GM12865 (cell line): ENCODE measurements at places on chromosomes 11 and 22.

GRCh38 chr11:58968251-58968711 is 29.0 kb downstream of the GLYATL1 start:
- no peak for DNase-seq

GRCh38 chr22:32175683-32176644 is 16.9 kb upstream of the C22orf42 start:
- DNase-seq: no peak

DNA sequence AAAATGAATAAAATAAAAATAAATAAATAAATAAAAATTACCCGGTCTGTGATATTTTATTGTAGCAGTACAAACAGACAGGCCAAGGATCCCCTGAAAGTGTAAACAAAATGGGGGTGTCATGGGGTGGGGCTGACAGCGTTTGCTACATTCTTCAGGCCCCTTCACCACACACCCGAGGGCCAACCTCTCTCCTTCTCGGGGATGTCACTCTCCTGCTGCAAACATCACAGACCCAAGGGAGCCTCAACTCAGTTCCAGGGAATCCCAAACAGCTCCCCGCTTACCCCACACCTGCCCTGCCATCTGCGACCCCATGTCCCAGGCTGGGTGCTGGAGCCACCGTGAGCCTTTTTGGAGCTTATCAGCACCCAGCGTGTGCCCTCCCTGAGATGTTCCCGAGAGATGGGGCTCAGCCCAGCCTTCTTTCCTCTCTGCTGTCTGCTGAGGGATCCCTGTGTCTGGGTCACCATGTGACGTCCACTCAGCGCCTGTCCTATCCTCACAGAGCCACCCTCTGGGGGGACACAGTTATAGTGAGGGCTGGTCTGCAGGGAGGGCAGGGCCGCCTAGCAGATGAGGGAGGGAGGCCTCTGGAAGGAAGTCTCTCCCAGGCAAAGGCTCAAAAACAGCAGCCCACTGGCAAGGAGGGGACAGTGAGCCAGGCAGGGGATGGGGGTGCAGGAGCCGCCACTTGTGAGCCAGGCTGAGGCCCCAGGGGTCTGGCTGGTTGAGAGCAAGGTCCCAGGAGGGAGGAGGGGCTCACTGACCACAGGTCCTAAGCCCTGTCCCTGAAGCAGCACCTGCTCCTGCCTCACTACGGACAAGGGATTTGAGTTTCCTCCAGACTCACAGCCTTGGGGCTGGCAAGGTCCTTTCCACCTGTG is 1041.6 kb downstream of the BRD1 start:
- no peak for DNase-seq

DNA sequence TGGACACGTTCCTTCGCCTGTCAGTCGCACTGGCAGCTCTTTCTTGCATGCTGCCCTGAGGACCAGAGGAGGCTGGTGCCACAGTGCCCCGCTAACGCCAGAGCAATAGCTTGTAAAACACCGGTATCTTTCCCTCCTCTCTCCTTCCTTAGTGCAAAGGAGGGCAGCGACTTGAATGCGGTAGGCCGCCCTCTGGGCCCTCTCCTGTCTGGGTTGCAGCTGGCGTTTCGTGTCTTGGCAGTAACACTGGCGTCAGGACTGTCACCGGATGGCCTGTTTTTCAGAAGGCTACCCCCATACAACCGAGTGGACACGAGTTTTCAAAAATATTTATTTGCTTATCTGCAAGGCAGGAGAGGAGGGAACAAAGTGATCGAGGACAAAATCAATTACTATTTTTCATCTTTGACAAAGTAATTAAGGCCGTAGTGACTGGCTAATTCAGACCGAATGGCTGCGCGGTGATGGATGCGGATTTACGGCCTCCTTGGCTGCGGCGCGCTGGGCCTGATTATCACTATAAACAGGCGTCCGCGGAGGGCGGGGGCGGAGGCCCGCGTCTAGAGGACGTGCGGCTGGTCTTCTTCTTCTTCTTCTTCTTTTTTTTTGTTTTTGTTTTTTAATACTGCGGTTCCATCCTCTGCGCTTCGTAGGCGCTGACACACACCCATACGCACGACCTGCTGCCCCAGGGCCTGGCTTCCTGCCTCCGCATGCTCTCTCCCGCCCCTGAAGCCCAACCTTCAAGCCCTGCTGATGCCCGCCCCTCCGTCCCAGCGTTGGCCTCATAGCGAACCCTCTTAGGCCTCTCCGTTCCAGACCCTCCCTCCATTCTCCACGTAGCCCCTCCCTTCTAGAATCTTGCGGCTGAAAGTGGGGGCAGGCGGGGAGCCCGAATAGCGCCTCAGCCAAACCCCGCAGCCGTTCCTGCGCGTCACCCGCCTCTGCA is 2.9 kb upstream of the SLC6A5 start:
- no peak for DNase-seq

GRCh38 chr11:19025481-19026406 is 34.8 kb downstream of the MRGPRX2 start:
- no peak for DNase-seq

- peak; percentile 59 for DNase-seq
These were observed 314 bp downstream of the RIC8A start for GRCh38 chr11:207863-208180.

DNA sequence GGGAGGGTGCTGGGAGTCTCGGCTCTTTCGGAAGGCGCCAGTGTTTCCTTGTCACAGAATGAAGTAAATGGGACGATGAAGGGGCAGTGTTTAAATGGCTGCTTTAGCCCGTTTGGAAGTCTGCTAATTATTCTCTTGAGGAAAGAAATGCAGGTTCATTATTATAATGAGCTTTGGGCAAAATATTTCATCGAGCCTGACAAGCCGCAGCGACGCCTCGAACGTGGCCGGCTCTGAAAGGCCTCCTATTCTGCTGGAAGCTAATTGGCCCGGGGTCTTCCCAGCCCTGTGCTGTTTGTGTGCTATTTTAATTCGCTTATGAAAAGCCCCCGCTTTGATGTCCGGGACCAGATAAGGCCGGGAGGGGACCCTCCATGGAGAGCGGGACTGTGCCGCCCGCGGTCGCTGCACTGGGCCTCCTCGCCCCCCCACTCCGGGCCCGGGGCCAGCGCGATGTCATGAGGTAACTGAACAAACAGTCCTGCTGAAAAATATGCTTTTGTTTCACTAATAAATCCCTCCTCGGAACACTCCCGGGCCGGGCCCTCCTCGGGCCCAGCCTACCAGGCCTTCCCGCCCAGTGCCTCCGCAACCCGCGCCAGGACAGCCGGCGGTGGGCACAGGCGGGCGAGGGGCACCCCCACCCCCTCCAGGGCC is 78.4 kb downstream of the CDKN1C start:
- DNase-seq: no peak

DNA sequence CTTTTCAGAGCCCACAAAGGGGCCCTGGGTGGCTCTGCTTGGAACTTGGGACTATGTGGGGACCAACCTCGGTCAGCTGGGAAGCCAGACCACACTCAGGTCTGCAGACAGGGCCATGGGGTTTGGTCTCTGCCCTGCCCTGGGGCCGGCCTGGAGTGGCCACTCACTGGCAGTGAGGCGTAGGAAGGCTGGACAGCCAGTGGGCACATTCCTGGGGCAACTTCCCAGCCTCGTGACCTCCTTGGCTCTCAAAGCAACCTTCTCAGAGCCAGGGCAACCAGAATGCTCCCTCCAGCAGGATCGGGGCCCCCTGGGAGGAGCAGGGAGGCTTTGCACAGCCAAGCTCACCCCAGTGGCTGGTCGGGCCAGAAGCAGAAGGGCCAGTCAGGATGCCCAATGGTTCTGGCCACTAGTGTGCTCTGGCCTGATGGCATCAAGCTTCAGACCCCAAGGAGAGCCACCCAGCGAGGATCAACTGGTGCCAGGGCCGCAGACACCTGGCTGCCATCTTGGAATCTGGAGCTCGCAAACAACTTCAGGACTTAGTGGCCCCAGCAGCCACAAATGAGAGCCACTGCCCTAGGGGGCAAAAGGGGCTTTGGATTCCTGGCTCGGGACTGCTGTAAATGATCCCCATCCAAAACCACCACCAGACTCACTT is 87.1 kb downstream of the MYEOV start:
- DNase-seq: no peak

GRCh38 chr11:67285541-67286498 is 3.3 kb upstream of the ANKRD13D start:
- no peak for DNase-seq

GRCh38 chr11:116376547-116376946 is 396.2 kb downstream of the BUD13 start:
- no peak for DNase-seq

DNA sequence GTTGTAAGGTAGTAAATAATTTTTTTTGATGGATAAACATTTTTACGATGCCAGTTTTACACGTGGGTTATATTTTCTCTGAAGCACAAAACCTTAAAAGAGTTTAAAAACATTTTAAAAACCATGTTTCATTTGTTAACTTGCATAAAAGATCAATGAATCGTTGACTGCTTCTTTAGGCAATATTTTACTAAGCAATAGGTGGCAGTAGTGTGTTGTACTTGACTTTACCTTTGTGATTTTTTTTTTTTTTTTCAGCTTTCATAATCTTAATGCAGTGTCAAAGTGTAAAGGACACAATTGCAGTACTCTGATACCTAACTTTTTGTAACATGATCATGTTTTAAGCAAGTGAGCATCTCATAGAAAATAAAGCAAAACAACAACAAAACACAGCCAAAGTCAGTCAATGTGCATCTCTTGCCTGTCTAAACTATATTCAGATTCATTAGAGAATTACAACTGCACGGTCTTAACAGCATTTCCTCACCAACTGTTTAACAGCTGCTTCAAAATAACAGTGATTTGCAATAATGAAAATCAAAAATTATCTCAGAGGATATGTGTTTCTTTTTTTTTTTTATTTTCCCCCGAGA is 27.7 kb downstream of the DNAJC24 start:
- peak; percentile 17 for DNase-seq

GRCh38 chr11:82986446-82986845 is 84.9 kb downstream of the DDIAS start:
- DNase-seq: no peak

GRCh38 chr11:78647266-78647915 is 72.7 kb upstream of the NARS2 start:
- DNase-seq: no peak

DNA sequence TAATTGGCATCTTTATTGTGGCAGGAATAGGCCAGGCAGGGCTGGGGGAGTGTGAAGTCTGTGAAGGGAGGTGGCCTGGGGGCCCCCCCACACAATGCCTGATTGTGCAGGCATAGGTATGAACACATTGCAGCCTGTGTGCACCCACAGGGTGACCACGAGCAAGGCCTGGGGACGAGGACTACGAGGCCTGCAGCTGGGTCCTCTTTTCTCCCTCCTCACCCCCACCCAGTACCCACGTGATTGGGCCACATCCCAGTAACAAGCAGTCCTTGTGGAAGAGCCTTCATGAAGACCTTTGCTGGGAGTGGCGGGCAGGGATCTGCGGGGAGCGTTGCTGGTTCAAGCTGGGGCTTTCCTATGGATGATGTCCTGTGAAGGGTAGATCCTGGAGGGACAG is 29.3 kb downstream of the ZBTB16 start:
- no peak for DNase-seq

GRCh38 chr22:22712666-22713365 is 68.4 kb downstream of the GGTLC2 start:
- no peak for DNase-seq

- DNase-seq: peak; percentile 57
These were observed 1.9 kb downstream of the NEAT1 start for GRCh38 chr11:65424205-65425104.

GRCh38 chr11:9799886-9800285 is 136.0 kb downstream of the SWAP70 start:
- DNase-seq: no peak

DNA sequence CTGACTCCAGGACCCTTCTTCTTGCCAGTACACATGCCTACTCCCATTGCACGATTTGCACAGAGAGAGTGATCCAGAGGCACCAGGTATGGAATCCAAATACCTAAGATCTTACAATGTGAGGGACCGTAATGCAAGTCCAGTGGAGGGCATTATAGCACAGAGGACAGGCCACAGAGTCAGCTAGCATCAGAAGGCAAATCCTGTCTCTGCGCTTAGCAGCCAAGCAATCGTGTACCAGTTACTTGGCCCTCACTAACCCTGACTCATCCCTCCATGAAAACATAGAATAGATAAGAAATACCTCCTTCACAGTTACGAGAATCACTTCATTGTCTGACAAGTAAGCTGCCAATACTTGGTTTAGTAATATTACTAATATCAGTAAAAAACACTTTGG is 69.7 kb upstream of the SLC6A5 start:
- no peak for DNase-seq

DNA sequence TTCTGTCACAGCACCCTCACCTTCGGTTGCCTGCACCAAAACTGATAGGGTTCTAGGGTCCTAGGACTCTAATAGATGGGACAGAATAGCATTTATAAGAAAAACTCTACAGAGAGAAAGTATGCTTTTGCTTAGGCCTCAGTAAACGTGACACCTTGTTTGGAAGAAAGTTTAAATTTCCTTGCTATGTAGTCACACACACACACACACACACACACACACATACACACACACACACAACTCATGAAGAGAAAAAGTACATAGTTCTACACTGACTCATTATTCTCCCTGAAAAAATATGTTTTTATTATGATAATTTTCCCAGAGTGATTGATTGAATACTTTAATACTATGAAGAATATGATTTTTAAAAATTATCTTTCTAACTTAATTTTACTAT is 220.8 kb upstream of the SNX19 start:
- no peak for DNase-seq

GRCh38 chr11:72426103-72426757 is 8.1 kb downstream of the CLPB start:
- no peak for DNase-seq

DNA sequence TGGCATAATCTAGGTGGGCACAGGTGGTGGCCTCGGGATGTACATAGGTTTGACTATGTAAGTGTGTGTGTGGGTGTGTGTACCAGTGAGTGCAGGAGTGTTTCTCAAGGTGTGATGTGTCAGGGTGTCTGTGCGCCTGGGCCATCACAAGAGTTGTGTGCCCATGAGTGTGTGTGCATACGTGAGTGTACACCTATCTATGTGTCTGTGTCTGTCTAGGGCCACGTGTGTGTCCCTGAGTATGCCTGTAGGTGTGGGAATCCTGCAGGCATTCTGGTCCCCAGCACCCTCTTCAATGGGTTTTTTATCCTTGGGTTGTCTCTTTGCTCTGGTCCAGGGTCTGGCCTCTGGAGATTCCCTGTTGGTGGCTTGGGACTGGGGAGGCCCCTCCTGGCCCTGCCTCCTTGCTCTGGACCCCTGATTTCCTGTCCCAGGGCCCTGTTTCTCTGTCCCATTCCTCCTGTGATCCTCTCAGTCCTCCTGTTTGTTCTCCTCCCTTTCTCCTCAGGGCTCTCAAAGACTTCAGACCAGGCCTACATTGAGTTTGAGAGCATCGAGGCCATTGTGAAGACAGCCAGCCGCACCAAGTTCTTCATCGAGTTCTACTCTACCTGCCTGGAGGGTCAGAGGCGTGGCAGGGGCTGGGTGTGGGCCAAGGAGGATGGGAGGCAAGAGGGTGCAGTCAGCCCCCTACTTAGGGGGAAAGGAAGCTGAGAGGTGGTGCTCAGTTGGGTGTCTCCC is 9.4 kb downstream of the INPPL1 start:
- no peak for DNase-seq

GRCh38 chr22:37747080-37747714 is 50.3 kb downstream of the TRIOBP start:
- peak; percentile 14 for DNase-seq

- DNase-seq: no peak
These were observed 68.9 kb downstream of the C11orf65 start for GRCh38 chr11:108398439-108398838.

GRCh38 chr22:43550672-43551071 is 138.9 kb downstream of the MPPED1 start:
- no peak for DNase-seq
